ENCODE measurements at places on chromosomes 12 and 14.

DNA sequence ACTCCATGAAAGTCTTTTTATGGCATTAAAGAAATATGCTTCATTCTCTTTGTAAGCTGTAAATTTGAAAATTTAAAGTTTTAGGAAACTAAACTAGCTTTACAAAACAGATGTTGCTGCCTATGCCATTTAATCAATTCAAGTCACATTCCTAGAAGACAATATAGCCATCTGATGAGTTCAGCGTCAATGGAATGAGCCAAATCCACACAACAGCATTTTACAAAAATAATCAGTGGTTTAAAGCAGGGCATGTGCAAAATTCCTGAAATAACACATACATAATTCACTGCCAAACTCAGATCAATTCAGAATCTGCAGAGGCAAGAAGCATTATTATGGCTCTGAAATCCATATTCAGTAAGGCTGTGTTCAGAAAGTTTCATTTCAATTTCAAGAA, 75.6 kb downstream of the MED13L start:
- DNase-seq = no peak

- no peak for DNase-seq
Observed at GRCh38 chr12:124713041-124713435, 145.6 kb upstream of the NCOR2 start.

DNA sequence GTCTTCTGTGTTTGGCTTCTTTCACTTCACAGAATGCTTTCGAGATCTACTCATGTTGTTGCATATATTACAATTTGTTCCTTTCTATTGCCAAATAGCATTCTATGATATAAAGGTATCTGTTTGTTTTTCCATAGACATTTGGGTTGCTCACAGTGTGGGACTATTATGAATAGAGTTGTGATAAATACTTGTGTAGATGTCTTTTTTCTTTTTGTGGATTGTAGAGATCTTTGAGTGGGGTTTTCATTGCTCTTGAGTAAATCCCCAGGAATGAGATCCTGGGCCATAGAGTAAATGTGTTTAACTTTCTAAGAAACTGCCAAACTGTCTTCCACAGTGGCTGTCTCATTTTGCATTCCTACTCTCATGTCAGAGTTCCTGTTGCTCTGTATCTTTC, 24.9 kb upstream of the CEBPE start:
- DNase-seq = no peak

DNA sequence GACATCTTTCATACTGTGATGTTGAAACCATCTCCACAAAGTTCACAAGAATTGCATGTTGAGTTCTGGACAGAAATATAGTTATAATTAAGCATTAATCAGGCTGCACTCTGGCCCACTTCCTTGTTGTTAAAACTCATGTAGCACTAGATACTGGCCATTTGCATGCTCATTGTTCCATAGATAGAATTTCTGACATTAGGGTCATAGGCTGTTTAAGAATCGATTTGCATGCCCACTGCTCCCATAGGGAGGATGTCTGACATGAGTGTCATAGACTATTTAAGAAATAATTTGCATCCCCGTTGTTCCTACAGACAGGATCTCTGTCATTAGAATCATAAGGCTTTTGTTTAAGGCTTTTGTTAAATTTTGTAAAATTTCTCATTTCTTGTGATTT, 50.2 kb downstream of the MYF5 start:
- DNase-seq = no peak

DNA sequence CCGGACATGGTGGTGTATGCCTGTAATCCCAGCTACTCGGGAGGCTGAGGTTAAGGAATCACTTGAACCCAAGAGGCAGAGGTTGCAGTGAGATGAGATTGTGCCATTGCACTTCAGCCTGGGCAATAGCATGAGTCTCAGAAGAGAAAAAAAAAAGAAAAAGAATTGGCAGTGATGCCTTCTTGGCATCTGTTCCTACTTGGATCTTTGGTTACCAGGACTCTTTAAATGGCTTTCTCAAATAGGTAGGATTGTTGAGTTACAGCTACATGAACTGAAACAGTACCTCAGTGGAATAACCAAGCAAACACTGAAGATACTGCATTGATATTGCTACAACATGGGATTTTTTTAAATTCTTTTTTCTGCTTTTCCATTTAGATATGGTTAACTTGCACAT, 136.8 kb downstream of the SAMD4A start:
- DNase-seq = no peak

- DNase-seq = no peak
Observed at GRCh38 chr14:71108398-71109119, 201.3 kb downstream of the PCNX1 start.

GRCh38 chr14:93115821-93116675, at the start of gene ITPK1:
Gene ITPK1, minus strand, starts transcription at chr14:93115925. Its CDS starts 762 bp downstream, at chr14:93115163.
- peak; percentile 74 for DNase-seq

DNA sequence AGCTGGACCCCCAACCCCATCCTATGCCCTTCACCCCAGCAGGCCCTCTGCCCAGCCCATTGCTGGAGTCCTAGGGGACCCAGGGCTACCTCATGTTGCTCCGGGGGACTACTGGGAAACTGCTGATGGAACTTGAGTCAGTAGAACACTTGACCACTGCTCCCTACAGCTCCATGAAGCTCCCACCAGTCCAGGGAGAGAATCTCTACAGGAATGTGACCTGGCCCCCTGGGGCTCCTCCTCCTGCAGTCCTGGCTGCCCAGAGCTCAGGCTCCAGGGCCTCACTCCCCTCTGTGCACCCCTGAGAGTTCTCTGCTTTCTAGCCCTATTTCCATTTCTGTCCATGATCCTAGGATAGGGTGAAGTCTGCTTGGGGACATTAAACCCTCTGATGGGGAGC, 10.8 kb upstream of the AQP2 start:
- no peak for DNase-seq

DNA sequence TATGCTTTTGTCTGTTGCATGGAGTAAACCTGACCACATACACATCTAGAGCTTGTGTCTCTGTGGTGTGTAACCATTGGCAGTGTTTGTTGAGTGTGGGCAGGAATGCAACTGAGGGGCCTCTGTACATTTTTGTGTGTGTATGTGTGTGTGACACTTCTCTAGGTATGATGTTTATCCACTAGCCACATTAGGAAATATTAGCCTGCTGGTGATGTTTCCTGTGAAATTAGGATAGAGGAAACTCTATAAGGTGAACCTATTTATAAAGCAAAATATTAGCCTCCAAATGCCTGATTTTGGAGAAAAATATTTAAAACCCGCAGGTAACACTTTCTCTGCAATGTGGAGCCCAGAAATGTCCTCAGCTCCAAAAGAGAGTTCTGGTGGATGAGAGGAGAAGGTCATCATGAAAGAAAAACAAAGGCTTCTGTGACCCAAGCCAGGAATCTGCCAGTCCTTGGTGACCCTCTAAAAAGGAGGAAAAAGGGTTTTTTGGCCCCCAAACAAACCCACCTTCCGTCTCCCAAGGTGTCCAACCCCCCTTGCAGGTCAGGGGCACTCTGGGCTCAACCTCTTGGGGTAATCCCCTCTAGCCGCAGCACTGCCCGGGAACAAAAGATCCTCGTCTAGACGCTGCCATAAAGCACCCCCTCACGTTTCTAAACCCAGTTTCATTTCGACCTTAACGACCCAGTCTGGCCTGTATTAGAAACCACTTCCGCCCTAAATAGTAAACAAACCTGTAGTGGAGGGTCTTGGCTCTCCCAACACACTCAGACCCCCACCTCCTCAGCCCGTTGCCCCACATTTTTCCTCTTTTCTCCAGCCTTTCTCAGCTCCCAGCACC, 3.1 kb upstream of the HOTAIR start:
- DNase-seq = no peak

DNA sequence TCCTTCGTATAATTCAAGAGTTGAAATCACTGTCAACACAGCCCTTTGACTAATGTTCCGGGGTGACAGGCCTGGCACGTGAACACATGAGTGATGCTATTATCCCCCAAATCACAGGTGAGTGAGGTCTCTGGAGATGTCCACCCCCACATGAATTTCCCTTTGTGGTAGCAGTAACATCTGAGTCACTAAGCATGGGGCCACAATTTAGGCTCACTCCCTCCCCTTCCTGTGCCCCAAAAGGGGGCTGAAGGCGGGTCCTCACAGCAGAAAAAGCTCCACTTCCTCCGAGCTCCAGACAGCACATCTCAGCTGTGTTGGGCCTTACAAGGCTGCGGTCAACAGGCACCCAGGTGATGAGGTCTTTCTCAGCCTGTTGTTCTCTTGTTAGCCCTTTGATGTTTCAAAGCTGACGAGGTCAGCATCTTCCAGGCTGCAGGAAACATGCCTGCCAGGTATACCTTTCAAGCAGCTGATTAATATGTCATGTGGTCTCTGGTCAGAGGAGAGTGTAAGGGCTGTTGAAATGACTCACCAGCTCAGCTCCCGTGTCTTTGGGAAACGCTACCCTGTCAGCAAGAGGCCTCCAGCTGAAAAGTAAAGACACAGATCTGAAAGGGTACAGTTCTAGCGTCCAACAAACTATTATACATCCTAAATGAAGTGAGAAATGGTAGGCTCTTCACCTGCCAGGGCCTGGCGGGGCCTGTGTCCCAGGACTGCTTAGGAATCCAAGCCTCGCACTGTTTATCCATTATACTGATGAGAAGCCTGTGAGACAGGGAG, 107.3 kb downstream of the ZFP36L1 start:
- DNase-seq = no peak
